ENCODE measurements at places on chromosomes 12 and 14.

DNA sequence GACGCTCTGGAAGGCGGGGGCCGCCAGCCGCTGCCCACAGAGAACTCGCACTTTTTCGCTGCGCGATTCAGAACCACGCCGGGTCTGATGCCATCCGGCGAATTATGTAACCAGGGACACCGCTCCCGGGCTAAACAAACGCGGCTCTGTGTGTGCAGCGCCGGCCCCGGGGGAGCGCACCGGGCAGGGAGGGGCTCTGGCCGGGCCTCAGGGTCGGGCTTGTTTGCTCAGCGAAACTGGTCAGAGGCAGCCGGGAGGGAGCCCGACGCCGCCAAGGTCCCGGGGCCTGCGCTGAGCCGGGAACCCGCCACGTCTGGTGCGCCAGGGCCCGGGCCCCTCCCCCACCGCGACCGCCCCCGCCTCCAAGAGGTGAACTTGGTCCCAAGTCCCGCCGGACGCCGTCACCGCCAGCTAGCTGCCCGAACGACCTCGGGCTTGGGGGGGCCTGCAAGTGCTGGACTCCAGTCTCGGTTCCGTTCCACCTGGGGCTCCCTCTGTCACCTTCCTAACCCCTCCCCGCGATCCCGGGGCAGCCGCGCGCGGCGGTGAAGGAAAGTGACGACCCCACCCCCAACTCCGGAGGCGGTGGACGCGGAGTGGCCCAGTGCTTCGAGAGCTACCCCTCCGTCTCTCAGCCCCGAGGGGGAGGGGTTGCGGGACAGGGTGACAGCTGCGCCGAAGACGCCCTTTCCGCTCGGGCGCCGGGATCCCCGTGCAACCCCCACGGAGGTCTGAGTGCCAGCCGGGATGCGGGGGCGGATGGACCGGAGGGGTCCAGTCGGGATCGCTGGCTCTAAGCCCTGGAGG is 848 bp downstream of the CTDSP2 start:
- DNase-seq: no peak

GRCh38 chr14:77003960-77004710 is 24.4 kb downstream of the IRF2BPL start:
- DNase-seq: no peak

- DNase-seq: no peak
These were observed 1.1 kb upstream of the RBMS2 start for GRCh38 chr12:56520506-56520905.

DNA sequence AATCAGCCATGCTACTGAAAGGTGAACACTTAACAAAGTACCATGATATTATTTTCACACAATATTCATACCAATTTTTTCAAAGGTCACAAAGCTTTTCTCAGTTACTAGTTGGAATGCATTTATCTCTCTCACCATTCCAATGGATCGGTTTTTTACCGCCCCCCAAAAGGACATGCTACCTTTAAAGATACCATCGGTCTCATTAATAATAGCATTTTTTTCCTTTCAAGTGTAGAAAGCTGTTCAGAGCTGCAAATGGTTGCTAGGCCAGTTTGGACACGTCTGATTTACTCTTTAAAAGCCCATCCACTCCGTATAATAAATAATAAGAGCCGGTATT is 34.9 kb upstream of the STON2 start:
- no peak for DNase-seq

- DNase-seq: no peak
These were observed 853 bp downstream of the USP5 start for GRCh38 chr12:6852651-6853354.

DNA sequence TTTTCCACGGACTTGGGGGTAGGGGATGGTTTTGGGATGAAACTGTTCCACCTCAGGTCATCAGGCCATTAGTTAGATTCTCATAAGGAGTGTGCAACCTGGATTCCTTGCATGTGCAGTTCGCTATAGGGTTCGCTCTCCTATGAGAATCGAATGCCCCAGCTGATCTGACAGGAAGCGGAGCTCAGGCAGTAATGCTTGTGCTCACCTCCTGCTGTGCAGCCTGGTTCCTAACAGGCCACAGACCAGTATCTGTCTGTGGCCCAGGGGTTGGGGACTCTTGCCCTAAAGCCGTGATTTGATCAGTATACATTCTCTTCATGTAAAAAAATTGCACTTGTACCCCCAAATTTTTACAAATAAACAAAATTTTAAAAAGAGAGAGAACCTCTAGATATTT is 219.4 kb upstream of the CPNE8 start:
- no peak for DNase-seq

Data from smooth muscle cell of the brain vasculature (primary cell).